Lung (tissue), 17 donors: ENCODE measurements at places on chromosomes 11 and 22.

GRCh38 chr11:58030653-58031052 is at the start of gene OR6Q1:
OR6Q1 (plus strand) TSS chr11:58030953; CDS start chr11:58030953, 0 bp downstream.
- no peak for DNase-seq

- DNase-seq: no peak
Measured at GRCh38 chr22:22087854-22088657, 105.5 kb upstream of the TOP3B start.

GRCh38 chr11:47377571-47378009 is 757 bp downstream of the SPI1 start:
- no peak for DNase-seq

DNA sequence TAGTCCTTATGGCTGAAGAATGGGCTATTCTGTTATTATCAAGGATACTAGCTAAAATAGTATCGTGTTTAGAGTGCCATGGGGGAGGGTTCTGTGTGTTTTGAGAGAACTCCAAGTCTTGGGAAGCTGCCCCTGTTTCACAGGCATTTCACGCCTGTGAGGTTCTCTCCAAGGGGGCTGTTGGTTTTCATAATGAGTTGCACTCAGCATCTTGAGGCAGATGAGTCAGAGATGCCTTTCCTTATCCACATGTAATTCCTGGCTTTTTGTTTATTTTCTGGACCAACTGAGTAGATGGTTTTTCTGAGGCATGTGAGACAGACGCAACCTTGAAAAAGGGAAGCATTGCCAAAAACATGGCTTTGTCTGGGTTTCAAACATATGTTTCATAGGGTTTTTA is 203.7 kb downstream of the ARHGAP42 start:
- DNase-seq: no peak

DNA sequence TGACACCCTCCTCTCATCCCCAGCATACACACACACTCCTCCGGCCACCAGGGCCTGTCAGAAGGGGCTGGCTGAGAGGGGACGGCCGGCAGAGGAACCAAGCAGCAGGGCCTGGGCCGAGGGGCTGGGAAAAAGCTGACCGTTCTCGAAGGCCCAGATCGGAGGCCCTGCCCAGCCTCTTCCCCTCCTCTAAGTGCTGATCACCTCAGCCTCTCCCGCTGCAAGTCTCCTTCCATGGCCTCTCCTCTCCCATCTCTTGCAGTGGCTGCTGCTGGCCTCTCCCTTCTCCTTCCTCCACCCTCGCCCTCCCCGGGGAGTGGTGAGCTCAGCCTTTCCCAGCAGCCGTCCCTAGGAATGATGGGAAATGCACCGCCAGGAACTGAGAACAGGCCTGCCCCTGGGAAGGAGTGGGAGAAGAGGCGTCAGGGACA is 39.6 kb downstream of the ARRB1 start:
- peak; percentile 44 for DNase-seq

DNA sequence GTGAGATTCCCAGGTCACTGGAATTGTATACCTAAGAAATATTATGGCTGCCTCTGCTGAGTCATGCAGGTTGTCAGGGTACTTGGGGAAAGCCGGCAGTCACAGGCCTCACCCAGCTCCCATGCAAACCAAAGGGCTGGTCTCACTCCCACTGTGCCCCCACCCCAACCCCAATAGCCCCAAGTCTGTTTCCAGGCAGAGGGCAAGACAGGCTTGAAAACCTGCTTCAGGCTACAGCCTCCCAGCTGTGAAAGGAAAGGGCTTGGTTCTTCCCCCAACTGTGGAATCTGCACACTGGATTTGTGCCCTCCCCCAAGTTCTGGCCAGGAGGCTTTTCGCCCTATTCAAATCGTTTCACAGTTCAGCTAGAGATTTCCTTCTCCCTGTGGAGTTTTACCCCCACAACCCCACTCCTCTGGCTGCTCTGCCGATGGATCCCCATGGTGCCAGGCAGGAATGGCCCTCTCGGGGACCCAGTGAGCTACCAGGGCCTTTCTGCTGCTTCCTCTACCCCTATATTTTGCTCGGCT is 37.0 kb upstream of the ABTB2 start:
- DNase-seq: no peak

DNA sequence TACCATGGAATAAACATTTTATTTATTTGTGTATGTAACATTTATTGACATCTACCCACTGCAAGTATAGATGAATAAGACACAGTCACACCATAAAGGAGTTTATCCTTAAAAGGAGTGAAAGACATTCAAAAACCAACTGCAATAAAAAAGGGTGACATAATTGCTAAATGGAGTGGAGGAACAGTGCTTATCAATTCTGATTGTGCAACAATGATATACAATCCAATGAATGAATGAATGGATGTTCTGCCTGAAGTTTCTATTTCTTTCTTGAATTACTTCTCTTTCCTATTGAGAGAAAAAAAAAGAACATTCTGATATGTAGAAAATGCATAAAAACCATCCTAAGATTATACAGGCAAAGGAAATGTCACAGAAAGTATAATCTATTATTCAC is 10.0 kb downstream of the MMP7 start:
- no peak for DNase-seq

- peak; percentile 56 for DNase-seq
Measured at GRCh38 chr11:37474889-37475288, 876.9 kb upstream of the RAG2 start.

DNA sequence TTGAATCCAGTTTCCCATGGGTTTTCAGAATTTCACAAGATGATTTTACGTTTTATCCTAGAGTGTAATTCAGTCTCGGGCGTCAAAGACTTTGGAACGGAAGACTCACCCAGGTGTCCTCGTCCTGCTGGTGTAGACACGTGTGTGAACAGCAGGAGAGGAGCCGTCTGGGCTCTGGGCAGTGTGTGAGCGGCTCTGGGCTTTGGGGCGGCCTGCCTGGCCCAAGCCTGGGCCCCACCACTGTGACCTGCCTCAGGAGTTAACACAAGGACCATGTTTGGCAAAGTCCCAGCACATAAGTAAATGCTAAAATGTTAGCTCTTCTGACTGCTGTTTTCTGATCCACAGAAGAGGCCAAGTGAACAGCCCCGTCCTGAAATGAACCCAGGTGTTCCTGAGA is 1093.3 kb downstream of the BRD1 start:
- DNase-seq: no peak

DNA sequence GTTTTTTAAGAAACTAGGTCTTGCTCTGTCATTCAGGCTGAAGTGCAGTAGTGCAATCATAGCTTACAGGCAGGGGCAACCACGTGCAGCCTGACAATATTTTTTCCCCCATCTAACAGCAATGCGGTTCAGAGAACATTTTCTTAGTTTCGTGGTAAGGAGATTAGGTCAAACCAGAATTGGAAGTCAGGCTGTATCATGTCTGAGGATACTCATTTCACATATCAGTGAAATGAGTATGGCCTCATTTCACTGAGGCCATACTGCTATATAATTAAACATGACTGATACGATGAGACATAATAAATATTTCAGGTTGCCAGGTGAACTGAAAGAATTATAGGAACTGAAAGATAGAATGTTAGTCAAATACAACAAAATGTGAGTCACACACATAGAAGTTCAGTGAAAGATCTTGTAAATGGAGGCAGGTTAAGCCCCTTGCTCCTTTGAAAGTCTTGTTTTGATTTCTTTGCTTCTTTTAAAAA is 32.5 kb upstream of the IZUMO1R start:
- no peak for DNase-seq

GRCh38 chr22:23458663-23459541 is 121.2 kb downstream of the IGLL1 start:
- no peak for DNase-seq

- no peak for DNase-seq
Measured at GRCh38 chr11:104467404-104467803, 303.5 kb upstream of the PDGFD start.

DNA sequence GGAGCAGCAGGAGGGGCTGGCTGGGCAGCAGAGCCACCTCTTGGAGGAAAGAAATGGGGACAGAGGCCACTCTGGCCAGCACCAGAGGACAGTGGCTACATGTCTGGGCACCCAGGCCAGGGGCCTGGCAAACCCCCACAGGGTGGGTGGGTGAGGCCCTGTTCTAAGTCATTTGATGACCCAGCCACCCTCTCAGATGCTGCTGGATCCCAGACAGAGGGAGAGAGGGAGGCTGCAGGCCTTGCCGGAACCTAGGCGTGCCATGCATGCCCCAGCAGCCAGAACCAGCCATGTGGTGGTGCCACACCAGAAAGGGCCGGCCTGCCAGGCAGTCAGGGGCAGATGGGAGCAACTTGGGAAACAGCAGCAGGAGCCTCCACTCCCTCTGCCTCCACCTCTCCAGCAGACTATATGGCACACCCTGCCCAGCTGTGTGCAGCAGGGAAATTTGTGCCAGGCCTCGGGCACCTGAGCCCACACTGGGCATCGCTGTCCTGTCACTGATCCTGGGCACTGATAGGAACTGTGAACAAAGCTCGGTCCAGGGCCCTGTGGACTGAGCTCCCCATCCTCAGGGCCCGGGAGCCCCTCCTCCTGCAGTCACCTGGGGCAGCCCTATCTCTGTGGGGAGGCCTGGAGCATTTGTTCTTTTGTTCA is 45.2 kb downstream of the RTN4R start:
- no peak for DNase-seq

DNA sequence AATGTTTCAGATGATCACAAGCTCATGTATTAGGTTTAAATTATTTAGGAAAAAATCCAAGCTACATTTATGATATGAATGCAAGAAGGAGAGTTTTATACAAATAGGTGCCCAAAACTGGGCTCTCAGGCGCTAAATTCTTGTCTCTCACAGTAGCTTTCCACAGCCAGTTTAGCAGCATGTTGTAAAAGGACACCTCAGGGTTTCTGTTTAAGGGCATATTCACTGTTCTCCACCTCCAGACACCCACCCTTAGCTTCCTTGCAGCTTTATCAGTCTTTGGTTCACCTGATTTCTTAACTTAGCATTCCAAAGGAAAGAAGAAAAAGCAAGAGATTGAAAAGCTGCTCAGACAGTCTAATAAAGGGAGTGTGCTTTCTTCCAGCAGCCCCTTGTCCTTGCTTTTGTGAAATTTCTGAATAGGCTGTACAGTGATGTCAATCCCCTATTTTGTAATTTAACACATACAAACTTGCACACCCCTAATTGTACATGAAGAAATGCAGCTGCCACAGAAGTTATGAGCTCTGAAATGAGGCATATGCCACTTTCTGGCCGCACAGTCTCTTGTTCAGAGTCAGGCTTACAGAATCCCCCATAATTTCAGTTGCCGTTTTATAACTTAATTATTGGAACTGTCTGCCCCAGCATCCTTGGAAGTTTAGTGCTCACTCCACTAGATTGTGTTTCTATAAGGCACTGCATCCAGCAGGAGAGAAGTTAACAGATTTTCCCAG is 262.1 kb downstream of the DDX10 start:
- DNase-seq: peak; percentile 59

GRCh38 chr11:85902353-85902752 is 47.2 kb downstream of the CCDC83 start:
- DNase-seq: no peak

DNA sequence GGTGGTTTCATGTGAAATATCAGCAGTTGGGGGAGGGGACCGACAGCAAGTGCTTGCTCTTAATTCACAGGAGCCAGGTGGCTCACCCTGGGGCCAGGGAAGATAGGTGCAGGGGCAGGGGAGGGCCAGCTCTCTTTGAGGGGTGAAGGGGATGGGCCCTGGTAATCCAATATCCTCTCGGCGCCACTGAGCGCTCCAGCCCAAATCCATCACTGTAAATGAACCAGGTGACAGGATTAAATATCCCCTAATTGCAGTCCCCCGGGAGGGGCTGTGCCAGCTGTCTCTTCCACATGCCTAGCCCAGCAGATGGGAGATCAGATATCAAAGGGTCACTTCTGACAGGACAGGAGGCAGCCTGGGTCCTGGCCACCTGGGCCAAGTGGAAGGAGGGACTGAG is 531.8 kb upstream of the CADM1 start:
- no peak for DNase-seq

GRCh38 chr11:113389272-113389671 is 1.7 kb downstream of the ANKK1 start:
- DNase-seq: no peak

- DNase-seq: no peak
Measured at GRCh38 chr11:19672586-19673206, 39.9 kb upstream of the NAV2 start.

GRCh38 chr11:84824624-84825023 is 802.5 kb downstream of the DLG2 start:
- no peak for DNase-seq

DNA sequence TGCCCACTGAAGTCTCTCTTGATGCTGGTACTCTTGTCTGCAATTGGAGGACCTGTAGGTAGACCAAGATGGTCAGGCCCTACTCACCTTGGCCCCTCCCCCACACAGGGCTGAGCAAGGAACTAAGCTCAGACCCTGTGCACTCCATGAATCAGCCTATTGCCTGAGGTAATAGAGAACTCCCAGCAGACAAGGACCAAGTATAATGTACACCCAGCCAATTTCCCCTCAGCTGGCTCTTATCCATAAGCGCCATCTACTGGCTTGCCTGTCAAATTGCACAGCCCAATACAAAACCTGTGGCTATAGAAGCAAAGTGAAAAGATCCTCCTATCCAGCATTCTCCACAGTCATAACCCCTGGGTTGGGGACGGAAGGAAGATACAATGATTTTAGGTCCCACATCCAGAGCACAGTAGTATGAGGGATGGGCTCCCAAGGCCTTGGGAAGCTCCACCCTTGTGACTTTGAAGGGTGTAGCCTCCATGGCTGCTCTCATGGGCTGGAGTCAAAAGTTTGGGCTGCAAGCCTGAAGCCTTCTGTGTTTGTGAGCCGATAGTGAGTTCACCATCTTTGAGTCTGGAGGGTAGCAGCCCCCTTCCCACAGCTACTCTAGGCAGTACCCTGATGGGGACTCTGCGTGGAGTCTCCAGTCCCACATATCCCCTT is 56.0 kb downstream of the GLYATL2 start:
- peak; percentile 37 for DNase-seq

DNA sequence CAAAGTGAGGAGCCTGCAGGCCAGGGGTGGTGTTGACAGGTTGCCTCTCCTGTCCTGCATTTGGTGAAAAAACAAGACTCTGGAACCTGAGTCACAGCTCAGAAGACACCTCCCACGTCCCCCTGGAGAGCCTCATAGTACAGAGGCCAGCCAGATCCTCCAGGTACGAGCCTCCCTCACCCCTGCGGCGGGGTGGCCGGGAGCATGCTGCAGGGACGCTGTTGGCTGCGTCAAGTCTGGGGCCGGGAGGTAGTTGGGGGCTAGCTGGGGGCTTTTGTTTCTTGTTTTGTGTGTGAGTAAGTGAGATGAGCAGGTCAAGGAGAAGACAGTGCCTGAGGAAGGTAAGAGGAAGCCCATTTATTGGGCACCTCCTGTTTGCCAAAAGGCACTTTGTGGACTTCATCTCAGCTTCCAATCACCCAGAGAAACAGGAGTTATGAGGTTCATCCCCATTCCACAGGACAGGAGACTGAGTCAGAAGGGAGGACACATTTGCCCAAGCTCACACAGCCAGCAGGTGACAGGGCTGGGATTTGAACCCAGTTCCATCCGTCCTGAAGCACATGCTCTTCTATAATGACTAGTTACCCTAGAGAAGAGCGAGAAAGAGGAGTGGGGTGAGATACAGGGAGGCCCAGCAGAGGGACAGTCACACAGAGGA is 18.3 kb upstream of the WNT11 start:
- no peak for DNase-seq
